ENCODE measurements at places on chromosomes 6 and 20.

DNA sequence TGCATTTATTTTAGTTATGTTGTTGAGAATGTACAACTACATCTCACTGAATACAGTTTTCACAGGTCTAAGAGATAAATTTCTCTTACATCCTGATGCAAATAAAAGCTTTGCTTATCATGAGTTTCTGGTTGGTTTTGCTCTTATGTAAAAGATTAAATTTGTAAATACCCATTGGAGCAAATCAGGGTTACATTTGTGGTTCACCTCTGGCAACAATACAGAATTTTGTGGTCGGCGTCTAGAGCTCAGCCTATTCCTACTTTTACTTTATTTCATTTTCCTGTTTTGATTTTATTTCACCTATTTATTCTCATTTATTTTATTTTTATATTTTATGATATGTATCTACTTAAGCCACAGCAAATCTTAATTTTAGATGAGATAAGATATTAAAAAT is 271.9 kb upstream of the MARCKS start:
- DNase-seq: no peak

GRCh38 chr6:152420696-152421095 is 216.5 kb downstream of the SYNE1 start:
- no peak for DNase-seq

DNA sequence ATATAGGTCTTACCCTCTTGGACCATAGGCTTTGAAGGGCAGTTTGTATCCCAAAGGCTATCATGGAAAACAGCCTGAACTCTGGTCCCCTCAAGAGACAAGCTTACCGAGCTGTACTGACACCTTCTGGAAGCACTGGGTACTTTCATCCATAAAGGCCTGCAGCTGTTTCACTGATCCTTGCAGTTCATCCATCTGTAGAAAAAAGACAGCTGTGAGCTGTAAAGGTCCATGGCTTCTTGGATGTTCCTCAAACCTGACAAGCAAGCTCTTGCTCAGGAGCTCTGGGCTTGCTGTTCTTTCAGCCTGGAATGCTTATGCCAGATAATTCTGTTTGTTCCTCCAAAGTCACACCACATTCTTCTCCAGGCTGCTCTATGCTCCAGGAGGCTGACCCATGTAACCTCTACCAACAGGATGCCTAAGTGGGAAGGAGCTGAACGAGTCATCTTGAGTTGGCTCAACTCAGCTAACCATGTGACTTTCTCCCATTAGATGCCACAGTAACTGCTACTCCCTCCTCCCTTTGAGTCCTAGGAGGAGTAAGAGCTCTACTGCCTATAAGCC is 8.8 kb upstream of the NDRG3 start:
- DNase-seq: no peak

GRCh38 chr6:45566882-45567281 is 189.1 kb upstream of the SUPT3H start:
- no peak for DNase-seq

GRCh38 chr6:135440087-135440792 is 57.3 kb downstream of the AHI1 start:
- no peak for DNase-seq

DNA sequence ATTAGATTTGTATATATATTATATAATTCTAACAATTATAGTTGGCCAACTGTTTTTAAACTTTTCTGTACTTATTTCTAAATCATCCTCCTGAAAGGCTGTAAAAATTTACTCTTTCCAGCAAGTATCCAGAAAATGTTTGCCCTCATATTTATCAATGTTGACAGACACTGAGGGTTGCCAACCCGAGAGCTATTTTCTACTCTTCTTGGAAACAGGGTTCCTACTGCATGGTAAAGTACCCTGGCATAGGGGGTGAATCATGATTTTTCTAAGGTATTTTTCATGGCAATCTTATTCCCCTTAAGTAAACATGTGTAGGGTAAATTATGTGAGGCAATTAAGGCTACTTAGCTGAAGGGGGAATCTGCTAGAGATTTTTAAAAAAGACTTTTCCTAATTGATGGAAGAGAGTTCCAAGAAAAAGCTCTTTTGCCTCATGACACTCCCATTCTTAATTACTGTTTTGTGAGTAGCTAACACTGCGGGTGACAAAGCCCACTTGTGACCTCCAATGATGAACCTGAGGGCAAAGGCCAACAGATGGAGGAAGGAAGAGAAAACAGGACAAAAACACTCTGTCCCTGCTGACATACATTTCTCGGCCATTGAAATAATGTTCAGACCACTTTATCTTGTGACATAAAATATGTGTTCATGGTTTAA is 37.9 kb downstream of the GPX5 start:
- no peak for DNase-seq

GRCh38 chr20:41734506-41734945 is 116.3 kb upstream of the CHD6 start:
- DNase-seq: peak; percentile 6

DNA sequence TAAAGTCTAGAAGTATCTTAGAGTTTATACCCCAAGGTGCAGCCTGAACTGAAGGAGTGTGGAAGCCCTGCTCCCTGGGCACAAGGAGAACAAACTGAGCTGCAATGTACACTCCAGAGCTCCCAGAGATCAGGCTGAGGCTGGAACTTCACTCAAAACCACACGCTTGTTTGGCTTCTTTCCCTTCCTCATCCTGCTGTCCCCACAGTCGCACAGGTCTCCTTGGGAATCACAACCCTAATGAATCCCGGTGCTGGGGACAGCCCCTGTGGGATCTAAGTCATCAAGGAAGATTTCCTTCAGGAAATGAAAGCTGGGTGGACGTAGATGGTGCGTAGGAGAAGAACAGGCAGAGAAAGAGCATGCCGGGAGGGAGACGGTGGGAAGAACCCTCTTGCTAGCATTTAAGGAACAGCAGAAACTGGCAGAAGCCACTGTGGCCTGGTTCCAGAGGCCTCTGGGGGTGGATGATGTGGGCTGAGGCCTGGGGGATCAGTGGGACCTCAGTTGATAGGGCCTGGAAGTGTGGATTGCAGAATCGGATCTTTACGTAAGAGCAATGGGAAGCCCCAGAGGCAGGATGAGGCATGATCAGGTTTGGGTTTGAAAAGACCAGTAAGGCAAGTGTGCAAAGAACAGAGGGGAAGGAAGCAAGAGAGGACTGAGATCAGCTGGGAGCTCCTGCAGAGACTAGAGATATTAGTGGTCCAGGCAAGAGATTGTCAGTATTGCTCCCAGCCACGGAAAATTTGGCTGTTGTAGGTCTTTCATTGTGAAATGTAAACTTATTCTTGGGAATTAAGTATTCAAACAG is 21.4 kb downstream of the CYP24A1 start:
- no peak for DNase-seq
